ENCODE measurements at places on chromosomes 6 and 20.

GRCh38 chr20:23027721-23028120 is 7.4 kb upstream of the SSTR4 start:
- DNase-seq, result no peak

- DNase-seq, result no peak
Observed at GRCh38 chr6:95169775-95170174, 407.6 kb upstream of the MANEA start.

DNA sequence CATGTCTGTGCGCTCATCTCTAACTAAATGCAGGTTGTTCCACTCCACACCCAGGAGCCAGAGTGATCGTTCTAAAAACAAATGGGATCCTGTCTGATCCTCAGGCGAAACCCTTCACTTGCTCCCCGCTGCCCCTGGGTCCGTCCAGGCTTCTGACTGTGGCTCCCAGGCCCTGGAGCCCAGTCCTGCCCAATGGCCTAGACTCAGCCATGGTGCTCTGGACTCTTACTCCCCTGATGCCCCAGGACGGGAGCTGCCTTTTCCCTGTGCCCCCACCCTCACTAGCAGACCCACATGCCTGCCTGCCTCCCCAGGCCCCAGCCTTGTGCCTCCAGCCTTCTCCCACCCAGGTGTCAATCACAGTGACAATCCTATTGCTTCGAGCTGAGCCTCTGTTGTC is 256.7 kb downstream of the BMP7 start:
- DNase-seq, result no peak

- DNase-seq, result no peak
Observed at GRCh38 chr20:10965936-10966470, 292.2 kb upstream of the JAG1 start.

DNA sequence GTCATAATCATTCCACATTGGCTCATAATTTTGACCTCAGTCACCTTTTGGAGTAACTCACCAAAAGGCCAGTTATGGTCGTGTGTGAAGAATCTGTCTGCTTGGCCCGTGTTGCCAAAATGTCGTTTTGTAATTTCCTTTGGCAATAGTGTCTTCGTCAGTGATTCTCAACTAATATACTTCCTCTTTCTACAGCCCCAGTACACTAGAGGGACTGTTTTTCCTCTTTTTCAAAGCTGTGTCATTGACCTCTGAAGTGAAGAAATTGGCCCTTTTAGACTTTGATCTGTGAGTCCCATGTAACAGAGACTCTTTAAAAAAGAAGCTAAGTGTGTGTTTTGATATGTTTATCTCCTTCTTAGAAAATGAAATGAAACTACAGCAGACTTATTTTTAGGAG is 5.2 kb downstream of the FOXO3 start:
- no peak for DNase-seq

GRCh38 chr20:47578543-47578942 is 76.9 kb downstream of the NCOA3 start:
- no peak for DNase-seq

GRCh38 chr20:53879048-53879684 is 191.2 kb downstream of the BCAS1 start:
- DNase-seq, result no peak

DNA sequence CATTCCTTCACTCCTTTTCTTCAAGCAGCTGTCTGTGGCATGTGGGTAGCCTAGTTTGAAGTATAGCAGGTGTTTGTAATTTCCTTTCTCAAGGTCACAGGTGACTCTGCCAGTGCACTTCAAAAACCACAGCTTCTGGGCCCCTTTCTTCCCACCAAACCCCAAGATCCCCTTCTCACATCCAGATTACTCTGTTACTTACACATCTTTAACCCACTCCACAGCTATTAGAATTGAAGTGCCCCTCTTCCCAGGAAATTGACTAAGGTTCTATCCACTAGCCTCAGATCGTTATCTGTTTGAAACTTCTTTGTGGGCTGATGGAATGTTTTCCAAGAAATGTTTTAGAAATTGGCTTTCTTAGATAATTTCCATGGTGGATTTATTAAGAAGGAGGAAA is 150.8 kb downstream of the AHI1 start:
- DNase-seq, result no peak

GRCh38 chr6:4264081-4264480 is 128.7 kb upstream of the ECI2 start:
- DNase-seq, result no peak

- DNase-seq, result no peak
Observed at GRCh38 chr6:157198425-157199279, 124.7 kb downstream of the TMEM242 start.

DNA sequence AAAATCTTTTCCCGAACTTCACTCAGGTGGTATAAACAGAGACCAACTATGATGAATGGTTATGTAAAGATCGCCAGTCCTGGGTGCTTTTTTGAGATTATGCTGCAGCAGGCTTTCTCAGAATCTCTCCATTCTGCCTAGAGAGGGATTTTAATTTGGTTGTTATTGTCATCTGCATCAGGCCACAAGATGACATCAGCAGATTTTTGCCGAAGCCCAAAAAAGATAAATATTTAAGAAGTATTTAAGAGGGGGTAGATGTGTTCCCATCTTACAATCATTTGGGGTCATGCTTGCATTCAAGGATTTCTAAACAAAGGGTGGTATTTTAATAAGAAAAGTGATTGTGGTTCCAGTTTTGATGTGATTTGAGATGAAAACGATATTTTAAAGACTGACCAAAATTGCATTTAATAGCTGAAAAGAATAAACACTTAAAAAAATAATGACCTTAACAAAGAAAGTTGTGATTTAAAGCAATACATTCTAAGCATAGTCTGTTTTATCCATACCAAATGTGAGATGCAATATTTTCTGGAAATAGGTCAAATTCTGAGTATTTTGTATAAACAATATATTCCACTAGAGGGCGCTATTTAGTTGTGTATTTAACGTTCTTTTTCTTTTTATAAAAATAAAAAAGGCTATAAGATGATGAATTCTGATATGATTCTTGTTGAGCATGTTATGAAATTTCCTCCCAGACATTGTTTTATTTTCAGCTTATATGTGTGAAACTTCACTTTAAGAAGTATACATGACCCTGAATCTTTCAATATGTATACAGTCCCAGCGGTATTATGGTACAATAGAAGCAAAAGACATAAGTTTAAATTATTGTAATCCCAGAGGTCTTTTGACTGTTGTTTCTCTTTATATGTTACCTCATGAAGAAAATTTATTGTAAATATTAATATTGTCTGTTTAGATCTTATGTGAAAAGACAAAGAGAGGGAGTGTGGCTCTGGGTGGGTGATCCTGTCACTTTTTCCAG is 51.0 kb upstream of the ZFP64 start:
- DNase-seq, result no peak

Measured in activated T-cell treated with anti-CD3 and anti-CD28 coated beads, Interleukin-2, amount 50 U/mL, for 48 hours (primary cell).